KBM-7 (cell line): ENCODE measurements at places on chromosomes 2 and 18.

GRCh38 chr2:62229082-62229605 is 33.2 kb downstream of the B3GNT2 start:
- DNase-seq, result no peak

DNA sequence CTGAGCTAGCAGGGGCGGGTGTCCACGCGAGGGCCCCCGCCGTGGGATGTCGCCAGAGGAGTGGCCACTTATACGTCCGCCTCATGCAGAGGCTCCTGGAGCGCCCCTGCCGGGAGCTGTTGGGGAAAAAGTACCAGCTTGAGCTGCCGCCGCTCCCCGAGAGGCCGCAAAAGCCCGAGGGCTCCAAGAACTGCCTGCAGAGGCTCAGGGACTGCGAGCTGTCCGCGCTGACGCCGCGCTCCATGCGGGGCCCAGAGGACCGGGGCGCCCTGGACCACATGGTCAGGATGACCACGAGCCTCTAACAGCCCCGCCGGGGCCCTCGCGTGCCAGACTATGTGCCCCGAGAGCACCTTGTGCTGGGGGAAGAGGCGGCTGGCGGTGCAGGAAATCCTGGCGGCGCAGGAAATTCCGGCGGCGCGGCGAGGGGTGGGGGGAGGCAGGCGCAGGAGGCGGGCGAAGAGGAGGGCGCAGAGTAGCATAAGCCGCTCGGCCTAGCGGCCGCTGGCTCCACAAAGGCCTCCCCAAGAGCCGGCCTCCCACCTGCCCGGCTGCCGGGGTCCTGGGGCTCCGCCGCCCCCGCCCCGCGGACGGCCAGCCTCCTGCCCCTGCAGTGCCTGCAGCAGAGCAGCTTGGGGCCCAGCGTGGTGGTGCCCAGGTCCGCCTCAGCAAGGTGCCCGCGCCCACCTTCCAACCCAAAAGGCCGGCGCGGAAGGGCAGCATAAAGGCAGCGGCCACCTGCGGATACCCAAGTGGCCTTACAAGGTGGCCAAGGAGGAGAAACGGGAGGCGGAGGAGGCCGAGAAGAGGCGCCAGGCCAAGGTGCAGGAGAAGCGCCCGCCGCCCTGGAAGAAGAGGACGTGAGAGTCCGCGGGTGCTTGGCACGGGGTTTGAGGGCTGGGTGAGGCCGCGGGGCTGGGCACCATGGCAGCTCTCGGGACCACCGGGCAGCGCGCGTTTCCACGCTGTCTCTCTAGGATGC is 42.1 kb upstream of the TRIM43B start:
- no peak for DNase-seq

- DNase-seq, result no peak
These were observed 245.6 kb downstream of the HDAC4 start for GRCh38 chr2:239154971-239155805.

- no peak for DNase-seq
These were observed 47.7 kb downstream of the SRD5A2 start for GRCh38 chr2:31533036-31533435.

GRCh38 chr2:9060819-9061218 is 57.3 kb upstream of the MBOAT2 start:
- no peak for DNase-seq

DNA sequence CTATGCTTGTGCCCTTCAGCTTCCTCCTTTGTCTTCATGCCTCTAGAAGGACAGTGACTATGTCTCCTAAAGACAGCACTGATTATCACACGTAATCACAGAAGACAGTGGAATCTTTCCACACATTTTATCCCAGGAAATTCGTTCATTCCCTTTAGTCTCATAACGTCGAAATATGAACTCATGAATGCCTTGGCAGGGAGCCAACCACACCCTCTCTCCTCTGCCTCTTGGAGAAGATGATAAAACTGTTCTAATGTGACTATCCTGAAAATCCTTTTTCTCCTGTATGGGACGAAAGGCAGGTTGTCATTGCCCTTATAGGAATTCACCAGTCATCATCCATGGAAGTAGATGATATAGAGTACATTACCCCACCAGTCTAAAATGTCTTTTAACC is 726.6 kb upstream of the FANCL start:
- DNase-seq, result no peak

DNA sequence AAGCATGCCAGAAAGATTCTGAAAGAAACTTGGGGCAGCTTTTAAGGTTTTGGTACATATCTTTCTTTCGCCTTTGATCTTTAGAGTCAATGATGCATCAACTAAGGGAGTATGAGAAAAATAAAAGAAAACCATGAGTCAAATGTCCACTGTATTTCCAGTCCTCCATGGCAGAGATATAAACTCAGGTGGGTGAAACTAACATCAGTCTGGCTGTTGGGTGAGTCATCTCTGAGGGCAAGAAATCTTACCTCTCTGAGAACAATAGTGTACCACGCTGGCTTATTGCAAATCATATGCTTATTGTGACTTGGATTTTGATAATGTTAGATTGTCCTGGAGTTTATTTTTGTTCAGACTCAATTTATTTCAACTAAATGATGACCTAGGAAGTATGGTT is 521.0 kb downstream of the PLCL1 start:
- no peak for DNase-seq

DNA sequence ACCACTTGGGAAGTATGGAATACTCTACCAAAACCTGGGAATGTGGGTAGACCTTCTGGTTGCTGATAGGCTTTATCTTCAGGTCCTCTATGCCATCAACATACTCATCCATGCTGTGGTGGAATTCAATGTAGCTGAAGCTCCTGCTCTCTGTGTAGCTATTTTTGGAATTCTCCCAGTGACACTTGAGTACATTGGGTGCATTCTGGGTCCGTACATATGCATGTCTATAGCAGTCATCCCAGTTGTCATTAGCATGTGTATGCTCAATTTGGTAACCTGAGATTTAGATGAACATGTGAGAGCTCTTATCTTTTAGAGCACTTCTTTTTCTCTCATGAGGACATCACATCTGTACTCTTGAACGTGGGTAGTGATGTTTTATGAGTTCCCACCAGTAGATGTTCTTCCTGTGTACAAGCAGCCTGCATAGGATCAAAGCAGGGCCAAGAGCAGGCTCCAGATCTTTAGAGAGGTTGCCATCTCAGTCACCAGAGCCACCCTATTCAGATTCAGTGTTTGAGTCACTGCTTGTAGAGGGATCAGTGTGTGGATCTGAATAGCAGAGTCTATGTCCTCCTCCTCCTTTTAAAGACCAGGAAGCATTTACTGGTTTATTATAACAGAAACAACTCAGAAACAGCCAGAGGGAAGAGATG is 65.9 kb downstream of the MGAT5 start:
- DNase-seq, result no peak

DNA sequence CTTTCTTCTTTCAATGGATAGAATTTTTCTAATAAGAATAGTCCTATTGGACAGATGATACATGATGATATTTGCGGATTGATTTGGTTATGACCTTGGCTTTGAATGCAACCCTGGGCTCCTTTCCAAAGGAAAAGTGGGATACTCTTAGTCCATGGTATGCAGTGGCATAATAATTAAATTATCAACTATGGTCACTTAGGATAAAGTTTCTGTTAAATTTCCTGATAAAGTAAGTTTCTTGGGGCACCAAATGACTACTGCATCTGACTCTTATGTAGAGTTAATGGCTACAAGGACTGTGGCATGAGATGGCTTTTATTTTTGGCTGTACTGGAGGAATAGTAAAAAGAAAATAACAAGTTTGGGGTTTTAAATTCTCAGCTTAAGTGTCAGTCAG is 126.7 kb downstream of the QPCT start:
- no peak for DNase-seq

GRCh38 chr2:238247841-238248453 is 8.1 kb upstream of the HES6 start:
- DNase-seq, result no peak

DNA sequence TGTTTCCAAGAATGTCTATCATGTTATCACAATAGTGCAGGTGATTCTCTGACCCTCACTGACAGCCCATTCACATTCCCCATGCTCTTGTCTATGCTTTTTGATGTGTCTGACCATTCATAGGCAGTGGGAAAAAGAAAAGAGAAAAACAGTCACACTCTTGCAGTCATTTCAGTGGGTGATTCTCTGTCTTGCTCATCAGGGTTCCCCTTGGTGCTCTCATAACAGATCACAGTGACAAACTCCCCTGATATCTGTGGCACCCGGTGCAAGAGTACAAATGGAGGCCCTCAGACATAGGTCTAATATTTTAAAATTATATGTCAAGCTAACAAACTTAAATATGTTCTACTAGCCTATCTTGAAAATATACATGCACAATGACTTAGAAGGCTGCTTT is 72.7 kb upstream of the PPP1CB start:
- no peak for DNase-seq

DNA sequence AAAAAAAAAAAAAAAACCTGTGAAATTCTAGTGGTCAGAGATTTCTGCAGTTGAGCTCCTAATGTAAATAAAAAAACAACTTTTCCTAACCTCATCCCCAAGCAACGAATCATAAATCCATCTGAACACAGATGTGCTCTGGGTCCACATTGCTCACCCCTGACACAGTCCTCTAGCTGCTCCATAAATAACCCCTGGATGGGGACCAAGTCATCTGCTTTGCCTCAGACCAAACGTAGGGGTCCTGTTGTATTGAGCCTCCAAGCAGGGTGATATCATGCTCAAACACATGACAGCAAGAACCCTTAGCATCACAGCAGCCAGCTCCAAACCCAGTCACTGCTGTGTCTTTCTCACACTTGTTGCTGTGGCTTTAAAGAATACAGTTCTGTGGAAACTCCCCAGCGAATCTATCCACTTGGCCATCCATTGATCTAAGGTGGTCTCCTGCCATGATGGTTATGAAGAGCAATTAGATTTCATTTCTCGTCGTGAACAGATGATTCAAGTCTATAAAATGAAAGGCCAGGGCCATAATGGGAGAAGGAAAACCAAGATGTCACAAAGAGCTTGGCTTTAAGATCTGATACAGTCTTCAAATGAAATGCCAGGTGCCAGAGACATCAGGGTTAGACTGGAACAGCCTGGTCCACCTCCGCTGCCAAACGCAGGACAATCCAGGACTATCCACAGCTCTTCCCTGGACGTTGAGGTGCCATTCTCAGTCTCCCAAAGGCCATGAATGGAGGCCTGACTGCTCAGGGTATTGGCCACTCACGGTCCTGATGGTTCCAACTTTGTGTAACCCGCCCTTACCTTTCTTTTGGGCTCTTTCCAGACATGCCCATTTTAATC is 39.0 kb downstream of the TBC1D8 start:
- no peak for DNase-seq

DNA sequence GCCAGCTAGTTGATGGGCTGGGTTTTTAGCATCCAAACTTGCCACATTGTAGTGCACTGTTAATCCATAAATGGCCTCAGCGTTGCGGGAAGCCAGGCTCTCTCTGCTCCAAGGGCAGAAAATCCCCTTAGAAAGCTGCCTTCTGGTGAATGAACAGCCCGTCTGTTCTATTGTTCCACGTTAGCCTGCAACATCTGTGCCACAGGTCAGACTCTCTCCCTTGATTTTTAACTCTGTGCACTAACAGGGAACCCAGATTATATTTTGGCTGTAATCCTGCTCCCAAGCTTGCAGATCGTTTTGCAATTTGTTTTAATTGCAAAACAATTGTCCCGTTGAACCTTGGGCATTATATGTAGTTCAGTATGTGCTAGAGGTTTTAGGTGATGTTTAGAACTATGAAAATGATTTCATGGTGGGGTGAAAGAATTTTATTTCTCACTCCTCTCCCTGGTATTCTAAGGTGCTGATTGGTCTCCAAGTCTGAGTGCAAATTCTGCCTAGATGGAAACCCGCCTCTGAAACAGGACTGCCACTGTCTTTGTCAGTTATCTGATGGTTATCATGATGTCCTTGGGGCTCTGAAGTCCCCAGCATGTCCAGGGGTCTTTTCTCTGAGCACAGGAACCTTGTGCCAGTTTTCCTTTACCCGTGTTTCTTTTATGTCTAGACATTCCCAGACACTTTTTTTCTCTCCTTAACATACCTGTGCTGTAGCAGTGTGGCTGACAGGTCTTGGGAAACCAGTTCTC is 106.6 kb downstream of the MAP4K4 start:
- no peak for DNase-seq

- no peak for DNase-seq
These were observed 143.6 kb upstream of the ZNF521 start for GRCh38 chr18:25495606-25496005.

DNA sequence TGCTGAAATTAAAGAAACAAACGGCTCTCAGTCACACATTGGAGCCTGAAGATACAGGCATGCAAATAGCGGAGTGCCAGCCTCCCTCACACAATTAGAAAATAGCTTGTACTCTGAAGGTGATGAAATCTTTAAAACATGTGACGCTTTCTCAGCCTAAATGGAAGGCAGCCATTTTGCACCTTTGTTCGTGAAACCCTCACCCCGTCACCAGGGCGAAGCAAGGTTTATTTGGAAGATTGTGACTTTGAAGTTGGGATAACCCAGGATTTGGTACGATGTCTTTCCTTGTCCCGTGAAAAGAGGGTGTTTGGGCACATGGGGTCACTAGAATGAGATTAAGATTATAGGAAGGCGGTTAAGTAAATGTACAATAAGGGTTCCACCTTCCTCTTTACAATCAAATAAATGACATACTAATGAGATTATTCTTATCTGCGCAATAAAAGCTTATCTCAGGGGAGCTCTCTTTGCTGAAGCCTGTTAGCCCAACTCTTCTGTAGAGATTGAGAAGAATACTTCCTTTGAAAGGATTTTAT is 4.2 kb downstream of the SH3BP4 start:
- DNase-seq, result no peak

DNA sequence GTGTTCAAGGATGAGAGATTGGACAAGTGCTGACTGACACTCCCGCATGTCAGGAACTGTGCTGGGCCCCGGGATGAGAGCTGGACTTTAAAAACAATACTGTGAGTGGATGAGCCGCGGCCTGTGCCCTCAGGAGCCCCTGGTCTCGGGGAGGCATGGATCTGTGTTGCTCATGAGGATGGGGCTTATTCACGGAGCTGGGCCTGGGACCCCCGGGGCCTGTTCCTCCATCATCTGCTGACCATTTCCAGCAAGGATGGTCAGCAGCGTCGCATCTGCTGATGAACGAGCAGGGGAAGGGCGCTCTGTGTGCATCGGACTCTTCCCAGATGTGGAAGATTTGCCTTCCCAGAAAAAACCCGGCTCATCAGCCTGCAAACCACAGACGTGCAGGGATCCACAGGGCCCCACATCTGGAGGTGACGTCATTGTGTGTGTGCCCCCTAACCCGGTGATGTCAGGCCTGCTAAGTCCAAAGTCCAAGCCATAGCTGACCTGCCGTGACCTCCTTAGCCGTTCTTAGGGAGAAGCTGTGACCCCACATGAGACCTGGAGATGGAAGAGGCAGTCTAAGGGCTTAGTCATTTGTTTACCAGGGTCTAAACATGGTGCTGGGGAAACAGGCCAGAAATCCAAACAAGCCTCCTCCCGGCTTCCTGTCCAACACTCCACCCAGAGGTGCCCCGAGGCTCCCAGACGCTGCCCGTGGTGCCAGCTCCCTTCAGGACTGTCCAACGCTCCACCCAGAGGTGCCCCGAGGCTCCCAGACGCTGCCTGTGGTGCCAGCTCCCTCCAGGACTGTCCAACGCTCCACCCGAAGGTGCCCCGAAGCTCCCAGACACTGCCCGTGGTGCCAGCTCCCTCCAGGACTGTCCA is 143.9 kb downstream of the PXDN start:
- DNase-seq, result no peak
